ENCODE measurements at places on chromosomes 6 and 20. TPM values are rescaled to one million over a fixed set of nuclear protein-coding genes. Genes with fewer than 3 reads are reported as not detected.
A peak's percentile ranks its signal among the peaks of the same experiment; 100 is the strongest.

DNA sequence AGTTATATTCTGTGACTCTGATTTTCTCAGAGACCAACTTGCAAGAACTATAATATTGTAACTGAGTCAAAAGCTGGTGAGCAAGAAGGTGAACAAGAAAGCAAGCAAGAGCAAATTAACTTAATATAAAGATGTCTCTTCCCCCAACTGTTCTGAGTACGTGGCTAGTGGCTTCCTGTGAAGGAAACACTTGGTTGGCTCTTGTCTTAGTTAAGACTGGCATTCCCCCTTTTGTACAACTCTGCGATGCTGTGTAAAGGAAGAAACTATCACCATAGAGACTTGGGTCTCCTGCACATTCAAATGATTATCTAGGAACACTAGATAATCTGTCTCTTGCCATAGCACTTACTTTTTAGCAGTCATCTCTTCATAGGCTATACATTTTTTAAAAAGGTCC, 47.3 kb upstream of the TNFAIP3 start:
- DNase-seq, result no peak

- no peak for DNase-seq
These were observed 420.9 kb upstream of the PLCB4 start for GRCh38 chr20:8647961-8648441.

Gene VIP
- total RNA-seq, result under 0.01 TPM

GRCh38 chr6:85405175-85405852, 44.6 kb upstream of the NT5E start:
- no peak for DNase-seq

Gene PTPN1
- 18.4 TPM for total RNA-seq

Gene BPIFB4
- total RNA-seq, result not detected

DNA sequence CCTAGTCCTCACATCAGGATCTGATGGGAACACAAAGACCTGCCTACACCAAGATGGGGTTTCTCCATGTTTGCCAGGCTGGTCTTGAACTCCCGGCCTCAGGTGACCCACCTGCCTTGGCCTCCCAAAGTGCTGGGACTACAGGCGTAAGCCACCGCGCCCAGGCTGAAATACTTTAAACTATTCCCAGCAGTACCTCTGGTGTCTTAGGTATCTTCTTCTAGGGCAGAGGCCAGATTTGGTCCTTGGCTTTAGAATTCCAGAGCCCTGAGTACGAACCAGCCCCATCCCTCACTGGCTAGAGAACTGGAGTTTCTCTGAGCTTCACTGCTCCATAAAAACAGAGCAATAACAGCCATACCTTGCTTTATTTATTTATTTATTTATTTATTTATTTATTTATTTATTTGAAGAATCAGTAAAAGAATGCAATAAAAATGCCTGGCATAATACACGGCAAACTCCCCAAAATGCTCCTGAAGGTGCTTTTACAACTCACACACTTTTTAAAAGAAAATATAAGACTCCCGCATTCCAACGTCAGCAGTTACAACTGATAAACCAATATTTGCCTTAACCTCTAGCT, 312.1 kb downstream of the TFAP2C start:
- no peak for DNase-seq

- DNase-seq, result peak; percentile 67
These were observed 4.3 kb downstream of the MICA start for GRCh38 chr6:31407699-31408098.

Gene BRPF3
- 10.1 TPM for total RNA-seq

- no peak for DNase-seq
These were observed 37.3 kb upstream of the TOP1 start for GRCh38 chr20:40991181-40991889.

Gene CALHM4
- under 0.01 TPM for total RNA-seq

GRCh38 chr6:6469074-6469473, 119.4 kb upstream of the LY86 start:
- peak; percentile 99 for DNase-seq

- no peak for DNase-seq
These were observed 1.2 kb upstream of the PNPLA1 start for GRCh38 chr6:36268478-36269275.

DNA sequence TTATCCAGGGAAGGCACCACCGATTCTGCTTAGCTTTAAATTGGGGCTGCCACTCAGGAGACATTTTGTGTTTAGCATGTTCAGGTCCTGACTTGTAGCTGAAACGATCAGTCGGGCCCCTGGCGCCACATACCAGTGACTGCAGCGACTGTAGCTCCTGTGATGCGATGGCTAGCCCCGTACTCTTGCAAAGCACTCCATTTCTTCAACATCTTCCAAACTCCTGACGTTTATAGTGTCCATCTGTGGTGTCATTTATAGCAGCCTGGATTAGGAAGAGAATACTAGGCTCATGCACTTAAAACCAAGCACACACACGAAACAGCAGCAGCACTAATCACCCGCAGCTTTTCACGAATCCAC, 13.0 kb downstream of the POU3F2 start:
- no peak for DNase-seq

GRCh38 chr6:115908906-115909559, 151.7 kb downstream of the FRK start:
- DNase-seq, result no peak

- no peak for DNase-seq
These were observed 33.1 kb downstream of the TMEM14A start for GRCh38 chr6:52704060-52704459.

DNA sequence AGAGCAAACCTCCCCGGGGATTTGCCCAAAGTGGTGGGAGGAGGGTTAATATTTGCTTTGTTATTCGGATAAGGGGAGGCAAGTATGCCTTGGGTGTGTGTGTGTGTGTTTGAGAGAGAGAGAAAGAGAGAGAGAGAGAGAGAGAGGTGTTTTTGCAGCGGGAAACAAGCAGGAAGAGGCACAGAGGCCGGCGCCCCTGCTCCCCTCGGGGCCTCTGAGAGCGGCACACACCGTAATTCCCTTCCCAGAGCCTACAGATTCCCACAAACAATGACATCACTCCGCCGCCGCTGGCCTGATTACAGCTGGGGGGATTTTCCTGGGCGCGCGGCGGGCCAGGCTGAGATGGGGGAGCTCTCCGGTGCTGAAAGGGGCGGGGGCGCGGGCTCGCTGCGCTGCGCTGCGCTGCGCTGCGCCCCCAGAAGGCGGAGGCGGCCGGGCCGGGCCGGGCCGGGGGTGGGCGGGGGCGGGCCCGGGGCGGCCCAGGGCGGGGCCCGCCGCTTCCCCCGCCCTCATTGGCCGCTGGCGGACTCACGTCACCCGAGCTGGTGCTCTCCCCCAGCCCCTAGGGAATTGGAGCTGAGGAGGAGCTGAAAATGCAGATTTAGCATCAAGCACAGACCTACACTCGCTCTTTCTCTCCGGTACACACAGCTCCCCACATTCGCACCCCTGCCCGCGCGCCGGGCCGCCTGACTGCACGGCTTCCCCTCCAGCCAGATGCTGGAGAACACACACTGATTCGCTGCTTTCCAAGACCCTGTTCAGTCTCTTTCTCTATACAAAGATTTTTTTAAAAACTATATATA, at the start of gene PCSK2:
PCSK2 (plus strand) TSS at position 631 of the 809 bp plus-strand sequence. CDS start 266 bp downstream, outside the sequence.
- DNase-seq, result peak; percentile 1

DNA sequence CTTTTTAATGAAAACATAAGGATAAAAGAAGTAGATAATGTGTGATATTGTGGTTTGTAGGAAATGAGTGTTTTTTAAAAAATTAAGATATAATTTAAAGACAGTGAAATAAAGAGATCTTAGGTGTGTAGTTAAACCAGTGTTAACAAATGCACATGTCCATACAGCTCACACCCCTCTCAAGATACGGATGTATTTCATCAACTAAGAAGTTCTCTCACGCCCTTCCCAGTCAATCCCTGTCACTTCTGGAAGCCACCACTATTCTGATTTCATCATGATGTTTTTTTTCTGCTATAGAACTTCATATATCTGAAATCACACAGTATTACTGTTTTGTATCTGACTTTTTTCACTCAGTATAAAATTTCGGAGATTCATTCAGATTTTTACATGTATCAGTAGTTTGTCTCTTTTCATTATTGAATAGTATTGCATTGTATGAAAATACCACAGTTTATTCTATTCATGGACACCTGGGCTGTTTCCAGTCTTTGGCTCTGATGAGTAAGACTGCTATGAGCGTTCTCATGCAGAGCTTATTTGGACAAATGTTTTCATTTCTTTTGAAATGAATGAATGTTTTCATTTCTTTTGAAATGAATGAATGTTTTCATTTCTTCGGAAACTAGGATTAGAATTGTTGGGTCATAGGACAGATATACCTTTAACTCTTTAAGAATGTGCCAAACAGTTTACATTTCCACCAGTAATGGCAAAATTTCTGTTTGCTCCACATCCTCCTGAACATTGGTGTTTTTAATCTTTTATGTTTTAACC, 49.7 kb upstream of the ELOVL5 start:
- DNase-seq, result no peak

- DNase-seq, result no peak
These were observed 3.9 kb downstream of the OLIG3 start for GRCh38 chr6:137490006-137490905.

Gene OR2J3
- not detected for total RNA-seq

DNA sequence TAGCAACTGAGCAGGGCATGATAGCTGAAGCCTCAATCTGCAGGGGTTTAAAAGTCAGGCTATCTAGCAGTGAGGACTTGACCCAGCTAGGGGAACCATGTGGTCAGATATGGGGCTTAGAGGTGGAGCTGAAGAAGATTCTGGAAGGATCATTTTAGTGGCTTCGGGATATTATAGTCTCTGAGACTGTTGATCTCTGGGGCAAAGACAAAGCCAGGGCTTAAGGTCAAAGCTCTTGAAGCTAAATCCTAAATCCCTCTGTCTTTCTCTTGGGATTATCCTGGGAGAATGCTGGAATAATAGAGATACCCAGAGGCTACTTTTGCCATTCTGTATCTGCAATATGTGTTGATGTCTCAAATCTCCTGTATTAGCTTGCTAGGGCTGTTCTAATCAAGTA, 132.2 kb downstream of the DHX35 start:
- no peak for DNase-seq

- DNase-seq, result no peak
These were observed 383.5 kb downstream of the FRK start for GRCh38 chr6:115677198-115677597.

DNA sequence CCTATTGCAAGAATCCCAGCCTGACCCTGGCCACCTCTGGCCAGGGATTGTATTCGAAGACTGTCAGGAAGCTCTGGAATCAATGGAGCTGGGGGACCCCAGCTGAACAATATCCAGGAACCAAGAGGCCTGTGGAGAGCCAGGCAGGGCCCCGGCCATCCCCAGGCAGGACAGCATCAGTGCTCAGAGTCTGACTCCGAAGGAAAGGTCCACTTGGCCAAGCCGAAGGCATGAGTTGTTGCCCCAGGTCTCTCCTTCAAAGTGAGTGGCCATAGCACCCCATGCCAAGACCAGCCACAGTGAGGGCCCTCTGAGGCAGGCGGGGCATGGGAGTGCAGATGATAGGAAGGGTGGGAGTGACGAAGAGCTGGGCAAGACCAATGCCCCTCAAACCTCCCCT, 193.1 kb downstream of the CDH4 start:
- DNase-seq, result no peak

Gene MAS1
- not detected for total RNA-seq

Measured in bronchial epithelial cell (primary cell).